Esophagus muscularis mucosa (tissue), 4 donors: ENCODE measurements at places on chromosomes 5 and 9. TPM values are rescaled to one million over a fixed set of nuclear protein-coding genes. Genes with fewer than 3 reads are reported as not detected.
A peak's percentile ranks its signal among the peaks of the same experiment; 100 is the strongest.

- DNase-seq, result peak; percentile 72
These were observed 13.5 kb downstream of the RLN1 start for GRCh38 chr9:5326187-5326586.

DNA sequence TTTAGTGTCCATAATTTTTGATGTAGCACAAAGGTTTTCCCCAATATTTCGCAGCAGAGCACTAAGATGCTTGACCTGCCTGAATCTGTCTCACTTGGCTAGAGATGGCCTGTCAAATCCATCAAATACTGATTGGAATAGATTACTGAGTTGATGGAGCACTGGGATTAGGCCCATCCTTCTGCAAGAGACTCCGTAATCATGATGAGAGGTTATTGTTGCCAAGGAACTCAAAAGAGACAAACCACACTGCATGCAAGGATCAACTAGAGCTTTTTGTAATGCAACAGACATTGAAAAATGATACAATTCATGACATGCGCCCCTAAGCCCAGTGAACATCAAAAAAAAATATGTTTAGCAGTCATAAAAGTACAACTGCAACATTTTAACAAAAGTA, 585.3 kb upstream of the GRAMD2B start:
- no peak for DNase-seq

The SYNPO gene
- 42.0 TPM for total RNA-seq

- DNase-seq, result no peak
These were observed 12.7 kb downstream of the FSTL4 start for GRCh38 chr5:133599600-133599999.

GRCh38 chr5:149981206-149981605, 19.2 kb downstream of the TIGD6 start:
- no peak for DNase-seq

- no peak for DNase-seq
These were observed 41.1 kb downstream of the LURAP1L start for GRCh38 chr9:12815888-12816287.
